ENCODE measurements at places on chromosomes 4 and X.

GRCh38 chrX:22882543-22882942 is 117.2 kb upstream of the DDX53 start:
- no peak for DNase-seq

DNA sequence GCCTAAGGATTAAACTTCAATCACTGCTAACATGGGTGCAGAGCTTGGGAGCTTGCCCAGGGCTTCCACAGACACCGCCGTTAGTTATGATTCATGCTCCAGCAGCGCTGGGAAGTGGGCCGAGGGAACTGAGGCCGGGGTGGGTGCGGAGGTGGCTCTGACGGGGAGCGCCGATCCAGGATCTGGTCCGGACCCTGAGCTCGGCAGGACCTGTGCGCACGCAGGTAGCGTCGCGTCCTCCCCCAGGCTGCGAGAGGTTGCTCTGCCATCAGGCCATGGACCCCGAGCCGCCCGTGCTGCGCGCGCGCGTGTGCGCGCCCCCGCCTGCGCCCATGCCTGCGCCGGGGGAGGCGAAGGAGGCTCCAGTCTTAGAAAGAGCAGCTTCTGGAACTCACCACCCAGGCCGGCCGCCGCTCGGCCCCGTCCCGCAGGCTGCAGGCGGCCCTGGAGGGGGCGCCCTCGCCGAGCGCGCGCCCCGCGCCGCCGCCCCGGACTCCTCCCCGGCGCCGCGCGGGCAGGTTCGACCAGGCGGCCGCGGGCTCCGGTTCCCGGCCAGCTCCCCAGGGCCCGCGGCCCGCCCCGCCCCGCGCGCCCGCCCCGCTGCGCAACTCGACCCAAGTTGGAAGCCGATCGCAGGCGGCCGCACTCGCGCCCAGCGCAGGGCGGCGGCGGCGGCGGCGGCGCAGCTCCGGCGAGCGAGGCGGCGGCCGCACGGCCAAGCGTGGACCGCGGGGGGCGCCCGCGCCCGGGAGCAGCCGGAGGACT is 732 bp upstream of the ADRA2C start:
- no peak for DNase-seq

DNA sequence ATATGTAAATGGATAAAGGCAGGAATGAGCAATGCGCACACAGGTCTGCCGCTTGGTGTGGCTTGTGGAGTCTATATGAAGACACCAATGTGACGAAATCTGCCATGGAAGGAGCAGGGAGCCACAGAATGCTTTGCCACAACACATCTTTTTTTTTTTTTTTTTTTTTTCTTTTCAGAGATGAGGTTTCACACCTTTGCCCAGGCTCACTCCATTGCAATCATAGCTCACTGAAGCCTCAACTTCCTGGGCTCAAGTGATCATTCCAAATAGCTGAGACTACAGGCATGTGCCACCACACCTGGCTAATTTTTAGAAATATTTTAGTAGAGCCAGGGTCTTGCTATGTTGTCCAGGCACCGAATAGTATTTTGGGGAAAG is 17.4 kb upstream of the SLC34A2 start:
- DNase-seq = no peak

DNA sequence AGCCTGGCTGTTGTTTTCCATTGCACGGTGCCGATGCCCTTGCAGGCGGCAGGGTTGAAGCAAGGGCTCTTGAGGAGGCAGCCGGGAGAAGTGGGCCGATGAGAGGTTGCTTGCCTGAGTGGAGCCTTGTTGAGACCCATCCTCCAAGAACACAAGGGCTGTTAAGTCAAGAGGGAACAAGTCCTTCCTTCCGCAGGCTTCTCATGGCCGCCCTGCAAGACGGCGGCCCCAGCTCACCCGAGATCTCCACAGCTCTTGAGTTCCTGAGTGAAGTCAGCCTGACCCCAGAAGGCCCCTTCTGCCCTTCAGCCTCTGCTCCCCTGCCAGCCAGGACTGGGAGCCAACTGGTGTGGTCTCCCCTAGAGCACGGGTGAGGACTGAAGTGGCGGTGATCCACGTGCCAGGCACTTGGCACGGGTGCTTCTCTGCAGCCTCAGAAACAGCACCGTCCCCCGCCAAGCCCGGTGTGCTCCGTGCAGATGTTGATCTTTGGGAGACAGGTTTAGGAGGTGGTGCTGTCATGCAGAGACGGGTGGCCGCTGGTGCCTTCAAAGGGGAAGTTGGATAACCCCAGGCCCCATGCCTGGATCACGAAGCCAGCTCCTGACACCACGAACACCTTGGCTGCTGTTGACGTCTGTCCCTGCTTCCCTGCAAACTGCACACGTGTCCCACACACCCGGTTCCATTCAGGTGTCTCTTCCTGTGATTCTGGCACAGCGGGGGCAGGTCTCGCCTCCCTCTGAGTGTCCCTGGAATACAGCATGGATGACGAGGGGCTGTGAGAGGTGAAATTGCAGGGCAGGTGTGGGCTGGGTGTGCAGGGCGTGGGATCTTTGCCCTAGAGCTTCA is 164.4 kb upstream of the PSAPL1 start:
- DNase-seq = no peak

DNA sequence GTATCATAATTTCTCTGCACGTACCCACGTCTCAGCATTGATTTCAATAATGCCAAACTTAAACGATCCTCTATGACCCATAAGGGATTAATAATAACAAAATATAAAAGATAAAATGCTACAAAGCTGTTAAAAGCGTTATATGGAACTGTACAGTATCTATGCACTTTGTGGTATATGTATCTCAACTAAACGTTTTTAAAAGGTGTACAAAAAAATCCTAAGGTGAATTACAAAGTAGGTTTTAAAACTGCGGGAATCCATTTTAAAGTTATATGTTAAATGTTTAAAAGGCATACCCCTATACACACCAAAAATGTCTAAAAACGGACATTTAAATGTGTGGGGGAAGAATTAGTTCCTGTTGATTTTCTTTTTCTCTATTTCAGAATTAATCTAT is 860 bp downstream of the ZNF182 start:
- DNase-seq = no peak

Data from inflammatory macrophage treated with lipopolysaccharide for 1 hour (primary cell).